Glutamatergic neuron (in vitro differentiated cells): ENCODE measurements at places on chromosomes 3 and 15.

- peak overlapping the region; percentile 35 for H3K4me3 ChIP-seq
- H3K4me1 ChIP-seq, result peaks cover 11% of the 10 kb centered on the region
- H3K27me3 ChIP-seq, result no peaks in the 10 kb centered on the region
- H3K36me3 ChIP-seq, result no peaks in the 10 kb centered on the region
- DNase-seq, result no peak
- peak overlapping the region; percentile 89 for H3K27ac ChIP-seq
Measured at GRCh38 chr15:62444104-62445022, 279.3 kb upstream of the C2CD4B start.

- H3K27ac ChIP-seq, result no peak overlapping the region
- DNase-seq, result no peak
- no peaks in the 10 kb centered on the region for H3K27me3 ChIP-seq
Measured at GRCh38 chr3:167880183-167880582, 144.7 kb downstream of the SERPINI1 start.

DNA sequence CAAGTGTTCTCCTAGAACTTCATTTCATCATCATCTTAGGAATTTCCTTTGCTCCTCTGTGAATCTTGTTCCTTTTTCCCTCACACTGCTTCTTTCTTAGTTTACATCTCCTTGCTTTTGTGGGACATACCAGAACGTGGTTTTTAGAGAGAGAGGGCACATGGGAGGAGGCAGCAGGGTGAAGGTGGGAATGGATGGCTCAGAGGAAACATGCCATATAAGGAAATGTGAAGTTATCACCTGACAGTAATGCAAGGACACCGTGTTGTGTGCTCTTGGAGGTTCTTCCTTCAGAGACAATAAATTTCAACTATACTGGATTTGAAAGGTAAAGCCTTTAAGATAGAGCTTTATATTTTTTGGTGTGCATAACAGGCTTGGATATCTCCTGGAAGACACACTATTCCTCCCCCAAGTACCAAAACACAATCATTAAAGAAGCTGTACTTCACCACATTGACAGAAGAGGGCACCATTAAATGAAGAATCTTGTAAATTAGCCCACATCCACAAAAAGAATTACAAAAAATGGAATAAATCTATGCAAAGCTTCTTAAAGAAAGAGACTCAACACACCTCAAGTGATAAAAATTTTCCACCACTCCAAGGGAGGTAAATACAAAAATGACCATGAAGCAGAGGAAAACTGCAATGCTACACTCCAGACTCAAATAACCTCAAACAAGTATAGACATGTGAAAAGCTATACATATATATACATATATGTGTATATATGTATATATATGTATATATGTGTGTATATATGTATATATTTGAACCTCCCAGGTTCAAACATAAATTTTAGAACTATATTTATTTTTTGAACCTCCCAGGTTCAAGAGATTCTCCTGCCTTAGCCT, 26.1 kb downstream of the RPL39L start:
- H3K36me3 ChIP-seq, result no peaks in the 10 kb centered on the region
- no peaks in the 10 kb centered on the region for H3K4me1 ChIP-seq
- no peak for DNase-seq
- H3K4me3 ChIP-seq, result no peak overlapping the region
- H3K27me3 ChIP-seq, result no peaks in the 10 kb centered on the region
- H3K27ac ChIP-seq, result no peak overlapping the region

GRCh38 chr15:39458131-39458530, 122.7 kb upstream of the THBS1 start:
- no peak overlapping the region for H3K27ac ChIP-seq
- H3K36me3 ChIP-seq, result no peaks in the 10 kb centered on the region
- H3K4me3 ChIP-seq, result no peak overlapping the region
- H3K4me1 ChIP-seq, result peaks cover 3% of the 10 kb centered on the region

DNA sequence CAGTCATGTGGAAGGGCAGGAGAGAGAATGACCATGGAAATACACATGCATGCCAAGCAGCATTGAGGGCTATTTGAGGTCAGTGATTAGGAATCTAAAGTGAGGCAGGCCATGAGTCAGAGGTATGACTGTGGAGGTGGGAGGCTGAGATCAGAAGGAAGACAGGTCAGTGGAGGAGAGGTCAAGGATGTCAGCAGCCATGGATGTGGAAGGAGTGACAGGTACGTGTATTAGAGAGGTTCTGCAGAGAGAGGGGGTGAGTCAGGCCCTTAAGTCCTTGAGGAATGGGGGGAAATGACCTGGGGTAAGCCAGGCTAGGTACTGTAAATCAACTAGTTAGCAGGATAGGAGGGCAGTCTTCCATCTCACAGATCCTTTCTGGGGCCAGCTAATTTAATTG, 166.6 kb downstream of the ANO10 start:
- no peak for DNase-seq
- H3K27ac ChIP-seq, result no peak overlapping the region
- no peak overlapping the region for H3K4me3 ChIP-seq
- no peaks in the 10 kb centered on the region for H3K36me3 ChIP-seq
- H3K27me3 ChIP-seq, result no peaks in the 10 kb centered on the region
- no peaks in the 10 kb centered on the region for H3K4me1 ChIP-seq

DNA sequence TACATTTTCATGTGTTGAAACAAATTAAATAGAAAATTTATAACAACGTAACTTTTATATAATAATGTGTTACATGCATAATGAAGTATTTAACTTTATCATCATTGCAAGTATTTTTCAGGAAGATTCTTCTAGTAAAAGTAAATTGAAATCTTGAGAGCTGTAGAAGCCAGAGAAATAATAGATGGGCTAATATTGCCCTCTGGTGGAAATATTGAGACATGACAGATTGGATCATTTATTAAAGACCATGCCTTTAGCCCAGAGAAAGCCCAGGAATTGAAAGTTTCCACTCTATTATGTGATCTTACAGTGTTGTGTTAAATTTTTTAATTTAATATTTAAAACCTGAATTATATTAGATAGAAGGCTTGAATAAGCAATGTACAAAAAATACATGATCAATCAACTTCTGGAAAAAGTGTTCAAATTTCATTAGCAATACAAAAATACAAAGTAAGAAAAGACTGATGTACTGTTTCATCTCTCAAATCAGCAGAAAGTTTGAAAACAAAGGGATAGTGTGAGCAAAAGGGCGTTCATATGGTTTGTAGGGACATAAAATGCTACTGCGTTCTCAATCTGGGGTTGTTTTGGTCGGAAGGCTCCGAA, 52.7 kb upstream of the SPTSSB start:
- no peaks in the 10 kb centered on the region for H3K36me3 ChIP-seq
- no peak overlapping the region for H3K4me3 ChIP-seq
- no peak for DNase-seq
- peaks cover 5% of the 10 kb centered on the region for H3K4me1 ChIP-seq
- H3K27me3 ChIP-seq, result no peaks in the 10 kb centered on the region

- peaks cover 3% of the 10 kb centered on the region for H3K4me1 ChIP-seq
- peaks cover 2% of the 10 kb centered on the region for H3K27me3 ChIP-seq
- H3K4me3 ChIP-seq, result no peak overlapping the region
- H3K36me3 ChIP-seq, result no peaks in the 10 kb centered on the region
- no peak for DNase-seq
Measured at GRCh38 chr15:79402136-79402535, 30.0 kb upstream of the MINAR1 start.

DNA sequence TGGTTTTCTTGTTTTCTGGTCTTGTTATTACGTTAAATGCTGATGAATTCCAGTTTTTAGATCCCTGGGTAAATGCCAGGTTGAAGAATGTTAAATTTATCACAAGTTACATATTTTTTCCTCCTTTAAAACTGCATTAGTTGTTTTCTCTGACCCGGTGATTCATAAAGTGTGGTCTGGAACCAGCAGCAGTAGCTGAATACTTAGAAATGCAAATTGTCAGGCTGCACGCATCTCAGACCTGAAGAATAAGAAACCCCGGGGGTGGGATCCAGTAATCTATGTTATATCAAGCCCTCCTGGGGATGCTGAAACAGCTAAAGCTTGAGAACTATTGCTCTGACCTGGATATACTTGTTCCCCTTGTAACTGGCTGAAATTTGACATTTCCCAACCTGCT, 69.1 kb downstream of the PEX5L start:
- no peak overlapping the region for H3K4me3 ChIP-seq
- DNase-seq, result no peak
- H3K4me1 ChIP-seq, result peaks cover 38% of the 10 kb centered on the region
- H3K36me3 ChIP-seq, result no peaks in the 10 kb centered on the region
- H3K27me3 ChIP-seq, result no peaks in the 10 kb centered on the region

DNA sequence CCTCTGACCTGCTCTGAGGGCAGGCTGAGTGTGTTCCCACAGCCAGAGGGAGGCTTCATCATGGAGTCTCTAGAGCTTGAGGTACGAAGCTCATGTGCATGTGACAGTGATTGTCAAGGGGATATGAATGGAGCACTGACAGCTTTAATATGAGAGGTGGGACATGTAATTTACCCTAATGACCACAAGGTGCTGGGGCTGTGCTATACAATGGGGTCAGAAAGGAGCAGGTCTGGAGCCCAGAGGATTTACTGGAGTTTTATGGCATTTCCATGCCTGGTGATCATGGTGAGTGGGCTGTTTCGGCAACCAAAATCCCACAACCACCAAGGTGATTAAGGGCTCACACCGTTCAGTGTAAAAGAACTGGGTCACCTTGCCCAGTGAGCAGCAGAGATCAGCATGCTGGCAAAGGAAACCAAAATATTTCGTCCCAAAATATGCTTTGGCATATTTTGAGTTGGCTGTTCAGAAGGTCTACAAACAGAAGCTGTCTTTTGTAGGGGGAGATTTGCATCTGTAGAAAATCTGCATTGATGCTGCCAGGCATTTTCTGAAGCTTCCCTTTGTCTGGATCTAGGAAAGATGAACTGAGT, 40.1 kb upstream of the RASGRF1 start:
- peaks cover 10% of the 10 kb centered on the region for H3K36me3 ChIP-seq
- no peak overlapping the region for H3K27ac ChIP-seq
- no peaks in the 10 kb centered on the region for H3K4me1 ChIP-seq
- no peak for DNase-seq
- H3K4me3 ChIP-seq, result no peak overlapping the region
- H3K27me3 ChIP-seq, result no peaks in the 10 kb centered on the region

GRCh38 chr15:69145694-69146492, 14.5 kb upstream of the GLCE start:
- DNase-seq, result no peak
- no peak overlapping the region for H3K4me3 ChIP-seq
- peaks cover 13% of the 10 kb centered on the region for H3K4me1 ChIP-seq
- no peak overlapping the region for H3K27ac ChIP-seq

DNA sequence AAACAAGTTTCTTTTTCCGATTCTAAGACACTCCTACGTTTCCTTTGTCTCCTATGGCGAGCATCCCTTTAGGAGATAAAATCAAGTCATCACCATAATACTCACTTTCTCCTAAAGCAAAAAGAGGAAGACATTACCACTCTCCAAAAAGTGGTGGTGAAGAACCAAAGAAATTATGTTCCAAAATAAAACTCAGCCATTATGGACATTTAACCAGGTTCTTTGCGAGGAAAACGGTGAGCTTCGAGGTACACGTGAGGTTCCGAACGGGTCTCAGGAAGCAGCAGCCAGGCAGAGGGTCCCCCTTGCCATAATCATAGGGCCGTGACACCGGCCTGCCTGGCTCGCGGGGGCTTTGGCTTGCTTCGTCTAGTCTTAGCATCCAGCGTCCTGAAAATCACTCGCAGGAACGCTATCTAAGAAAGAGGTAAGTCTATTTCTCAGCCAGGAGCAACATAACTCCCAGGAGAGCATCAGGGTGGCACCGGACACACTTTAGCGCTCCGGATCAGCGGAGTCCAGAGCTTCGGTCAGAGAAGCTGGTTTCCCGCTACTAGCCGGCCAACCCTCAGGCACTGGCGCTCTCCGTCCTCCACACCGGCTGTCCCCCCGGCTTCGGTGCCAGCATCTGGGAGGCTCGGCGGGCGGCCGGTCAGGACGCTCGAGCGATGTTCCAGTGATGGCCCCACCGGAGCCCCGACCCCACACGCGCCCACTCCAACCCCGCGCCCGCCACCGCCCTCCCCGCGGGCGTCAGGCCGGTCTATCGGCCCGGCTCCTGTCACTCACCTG, 581 bp downstream of the IP6K1 start:
- DNase-seq, result peak; percentile 54
- H3K36me3 ChIP-seq, result no peaks in the 10 kb centered on the region
- peaks cover 11% of the 10 kb centered on the region for H3K4me1 ChIP-seq
- peak overlapping the region; percentile 88 for H3K27ac ChIP-seq

DNA sequence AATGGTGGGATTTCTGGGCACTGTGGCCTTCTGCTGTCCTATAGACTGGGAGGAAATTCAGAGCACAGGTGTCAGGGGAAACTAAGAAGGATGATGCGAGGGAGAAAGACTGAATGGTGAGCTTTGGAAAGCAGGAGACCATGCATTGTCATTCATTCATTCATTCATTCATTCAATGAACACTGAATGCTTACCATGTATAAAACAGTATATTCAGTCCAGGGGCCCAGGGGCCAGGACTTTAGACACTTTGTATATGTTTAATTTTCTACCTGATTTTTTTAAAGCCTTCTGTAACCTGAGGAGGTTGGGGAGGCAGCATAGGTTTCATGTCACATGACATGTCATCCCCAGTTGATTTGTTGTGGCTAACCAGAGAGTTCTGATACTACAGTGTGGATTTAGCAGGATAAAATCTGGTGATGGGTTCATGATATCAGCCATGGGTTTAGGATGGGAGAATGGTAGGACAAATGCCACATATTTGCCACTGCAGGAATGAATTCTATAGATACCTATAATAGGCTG, 57.7 kb upstream of the ATG7 start:
- DNase-seq, result no peak
- no peak overlapping the region for H3K4me3 ChIP-seq
- no peaks in the 10 kb centered on the region for H3K36me3 ChIP-seq
- no peak overlapping the region for H3K27ac ChIP-seq

GRCh38 chr15:64991536-64992135, 1.9 kb upstream of the SPG21 start:
- H3K27ac ChIP-seq, result peak overlapping the region; percentile 53
- peak; percentile 20 for DNase-seq
- no peaks in the 10 kb centered on the region for H3K36me3 ChIP-seq
- H3K4me1 ChIP-seq, result peaks cover 12% of the 10 kb centered on the region
- H3K27me3 ChIP-seq, result peaks cover 5% of the 10 kb centered on the region
- peak overlapping the region; percentile 45 for H3K4me3 ChIP-seq

GRCh38 chr3:46071222-46071858, 44.1 kb upstream of the XCR1 start:
- H3K4me1 ChIP-seq, result no peaks in the 10 kb centered on the region
- no peaks in the 10 kb centered on the region for H3K27me3 ChIP-seq
- no peaks in the 10 kb centered on the region for H3K36me3 ChIP-seq
- no peak overlapping the region for H3K4me3 ChIP-seq
- DNase-seq, result no peak
- no peak overlapping the region for H3K27ac ChIP-seq
